ENCODE measurements at places on chromosomes 5 and 9.

GRCh38 chr5:34697308-34698108 lies 41.4 kb downstream of the RAI14 start:
- DNase-seq = no peak

- peak; percentile 22 for DNase-seq
Observed at GRCh38 chr9:135087899-135088347, 455 bp downstream of the OLFM1 start.

DNA sequence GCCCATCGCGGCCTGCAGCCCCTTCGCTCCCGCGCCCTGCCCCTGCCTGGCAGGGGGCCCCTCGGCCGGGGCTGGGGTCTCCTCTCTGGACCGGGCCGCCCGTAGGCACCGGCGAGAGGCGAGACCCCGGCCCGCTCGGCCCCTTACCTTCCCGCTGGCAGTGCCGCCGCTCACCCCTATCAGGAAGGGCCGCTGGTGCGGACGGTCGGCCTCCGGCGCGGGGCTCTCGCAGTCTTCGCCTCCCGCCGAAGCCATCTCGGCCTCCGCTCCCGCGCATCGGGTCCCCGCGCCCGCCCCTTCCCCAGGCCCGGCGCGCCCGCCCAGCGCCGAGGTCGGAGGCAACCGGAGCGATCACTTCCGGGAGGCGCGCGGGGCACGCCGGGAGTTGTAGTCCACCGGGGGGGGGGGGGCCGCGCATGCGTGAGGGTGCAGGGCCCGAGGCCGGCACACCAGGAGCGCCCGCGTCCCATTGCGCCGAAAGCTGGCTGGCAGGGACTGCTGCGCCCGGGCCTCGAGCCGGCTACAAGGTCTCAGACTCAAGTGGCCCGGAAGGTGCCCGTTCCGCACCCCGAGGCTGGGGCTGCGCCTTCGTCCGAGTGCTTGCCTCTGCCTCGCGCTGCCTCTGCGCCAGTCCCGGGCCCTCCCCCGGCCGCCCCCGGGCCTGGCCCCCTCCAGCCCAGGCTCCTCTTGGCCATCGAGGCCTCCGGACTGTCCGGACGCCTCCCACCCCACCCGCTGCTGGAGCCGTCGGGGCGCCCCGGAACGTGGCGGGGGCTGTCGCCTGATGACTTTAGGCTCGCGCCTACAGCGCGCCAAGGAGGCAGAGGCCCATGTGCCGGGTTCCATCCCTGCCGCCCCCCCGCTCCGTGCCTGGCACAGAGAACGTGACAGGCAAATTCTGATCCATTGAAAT lies at the start of gene UCK1:
Gene UCK1 (minus strand): TSS at position 344 of the 913 bp plus-strand sequence. CDS start 89 bp downstream, at position 255.
- DNase-seq = peak; percentile 91

GRCh38 chr5:1292846-1293415 lies 1.9 kb downstream of the TERT start:
- DNase-seq = no peak

GRCh38 chr9:78971540-78971939 lies 600.2 kb upstream of the TLE4 start:
- no peak for DNase-seq

- DNase-seq = no peak
Observed at GRCh38 chr5:122494109-122494508, 182.1 kb downstream of the SNCAIP start.

- no peak for DNase-seq
Observed at GRCh38 chr5:102498271-102499034, at the start of gene SLCO6A1. Gene SLCO6A1 (minus strand): TSS chr5:102499001. CDS start chr5:102498844, 157 bp downstream.

GRCh38 chr9:99373912-99374311 lies 151.8 kb downstream of the SEC61B start:
- DNase-seq = no peak

GRCh38 chr5:150637245-150638052 lies 3.0 kb upstream of the SYNPO start:
- DNase-seq = peak; percentile 93

GRCh38 chr9:79719989-79720388 lies 148.2 kb downstream of the TLE4 start:
- DNase-seq = no peak

DNA sequence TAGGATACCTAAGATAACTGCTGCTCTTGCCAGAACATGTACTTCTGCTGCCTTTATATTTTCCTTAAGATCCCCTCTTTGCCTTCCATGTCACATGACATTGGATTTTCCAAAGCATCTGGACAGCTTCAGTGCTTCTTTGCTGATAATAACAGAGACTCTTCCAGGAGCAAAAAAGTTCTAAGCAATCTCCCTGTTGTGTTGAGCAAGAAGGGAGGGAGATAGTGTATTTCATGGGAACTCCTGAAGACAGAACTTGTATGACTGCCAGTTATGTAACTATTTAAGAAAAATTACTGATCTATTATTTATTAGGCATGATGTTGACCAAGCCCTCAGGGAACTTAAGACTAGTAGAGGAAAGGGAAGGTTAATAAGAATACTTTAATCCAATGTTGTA lies 454.7 kb downstream of the SPATA31D1 start:
- DNase-seq = no peak

- no peak for DNase-seq
Observed at GRCh38 chr5:94312298-94312697, 306.1 kb downstream of the KIAA0825 start.

GRCh38 chr9:128161215-128161902 lies 1.3 kb downstream of the BBLN start:
- DNase-seq = no peak

GRCh38 chr9:2055203-2055658 lies 40.1 kb downstream of the SMARCA2 start:
- DNase-seq = no peak

GRCh38 chr5:43947935-43948334 lies 345.0 kb downstream of the NNT start:
- DNase-seq = no peak

GRCh38 chr5:68389618-68390017 lies 174.1 kb downstream of the PIK3R1 start:
- DNase-seq = no peak

DNA sequence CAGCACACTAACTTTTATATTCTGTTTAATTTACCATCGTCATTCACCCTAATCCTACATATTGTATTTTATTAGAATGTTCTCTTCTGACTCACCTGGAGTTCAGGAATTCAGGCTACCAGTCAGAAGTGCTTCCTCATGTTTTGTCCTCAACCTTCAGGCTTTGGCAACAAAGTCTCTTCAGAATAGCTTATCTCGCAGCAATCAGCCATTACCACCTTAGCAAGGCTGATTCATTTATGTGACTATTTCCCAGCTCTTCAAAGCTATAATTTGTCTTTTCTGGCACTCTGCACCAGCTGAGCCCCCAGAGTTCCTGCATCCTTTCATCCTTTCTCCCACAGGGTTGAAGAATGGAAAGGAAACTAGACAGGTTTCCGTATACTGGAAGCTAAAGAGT lies 365.5 kb upstream of the CDH18 start:
- DNase-seq = no peak

GRCh38 chr5:108623826-108624225 lies 123.9 kb upstream of the FER start:
- DNase-seq = no peak

DNA sequence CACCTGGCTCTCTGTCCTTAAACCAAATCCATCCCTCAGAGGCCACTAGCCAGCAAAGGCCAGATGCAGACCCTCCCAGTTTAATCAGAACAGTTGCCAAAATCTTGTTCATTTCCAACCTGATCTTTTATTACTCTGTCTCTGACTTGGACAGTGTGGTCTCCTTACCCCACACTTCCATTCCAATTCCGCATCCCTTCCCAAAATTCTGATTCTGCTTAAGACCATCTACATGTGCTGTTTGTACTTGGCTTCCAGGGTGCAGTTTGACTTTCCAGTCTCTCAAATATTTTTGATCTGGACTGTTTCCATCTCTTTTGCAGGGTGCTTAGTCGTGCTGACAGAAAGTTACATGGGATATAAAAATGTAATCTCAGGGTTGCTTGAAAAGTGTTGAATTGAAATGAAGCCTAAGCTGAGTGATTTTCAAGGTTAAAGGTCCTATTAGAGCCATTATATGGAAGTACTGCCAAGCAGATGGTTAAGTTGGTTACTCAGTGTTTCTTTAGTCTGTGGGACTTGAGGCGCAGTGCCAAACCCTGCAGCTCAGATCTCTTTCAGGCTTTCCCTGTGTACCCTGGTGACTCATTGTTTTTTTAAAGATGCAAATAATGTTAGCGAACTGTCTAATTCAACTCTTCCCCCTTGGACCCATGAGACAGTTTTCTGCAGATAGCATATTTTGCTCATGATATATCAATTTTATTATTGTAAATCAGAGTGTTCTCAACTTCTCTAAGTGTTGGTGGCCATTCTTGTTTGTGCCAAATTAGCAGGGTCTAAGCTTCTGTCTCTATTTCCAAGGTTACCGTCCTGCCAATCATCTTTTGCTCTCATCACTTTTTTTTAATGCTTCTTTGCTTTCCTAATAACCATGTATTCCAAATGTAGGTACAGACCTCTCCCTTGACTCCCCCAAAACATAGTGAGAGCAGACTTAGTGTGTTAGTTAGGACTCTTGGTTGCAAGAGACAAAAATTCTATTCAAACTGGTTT lies 18.2 kb upstream of the DCP2 start:
- no peak for DNase-seq

GRCh38 chr5:78547183-78547582 lies 101.4 kb downstream of the LHFPL2 start:
- DNase-seq = no peak

- DNase-seq = no peak
Observed at GRCh38 chr9:97525451-97525850, 24.0 kb downstream of the TMOD1 start.

Measured in ELF-1 (cell line).